NCI-H748 treated with DMSO at 0.1 percent for 48 hours (cell line): ENCODE measurements at places on chromosomes 6 and 20.

GRCh38 chr6:7479801-7480266 lies 61.6 kb upstream of the DSP start:
- DNase-seq = no peak

- DNase-seq = no peak
Measured at GRCh38 chr20:57813509-57814269, 103.9 kb upstream of the PMEPA1 start.

GRCh38 chr20:8305449-8305978 lies 173.4 kb downstream of the PLCB1 start:
- peak; percentile 84 for DNase-seq

DNA sequence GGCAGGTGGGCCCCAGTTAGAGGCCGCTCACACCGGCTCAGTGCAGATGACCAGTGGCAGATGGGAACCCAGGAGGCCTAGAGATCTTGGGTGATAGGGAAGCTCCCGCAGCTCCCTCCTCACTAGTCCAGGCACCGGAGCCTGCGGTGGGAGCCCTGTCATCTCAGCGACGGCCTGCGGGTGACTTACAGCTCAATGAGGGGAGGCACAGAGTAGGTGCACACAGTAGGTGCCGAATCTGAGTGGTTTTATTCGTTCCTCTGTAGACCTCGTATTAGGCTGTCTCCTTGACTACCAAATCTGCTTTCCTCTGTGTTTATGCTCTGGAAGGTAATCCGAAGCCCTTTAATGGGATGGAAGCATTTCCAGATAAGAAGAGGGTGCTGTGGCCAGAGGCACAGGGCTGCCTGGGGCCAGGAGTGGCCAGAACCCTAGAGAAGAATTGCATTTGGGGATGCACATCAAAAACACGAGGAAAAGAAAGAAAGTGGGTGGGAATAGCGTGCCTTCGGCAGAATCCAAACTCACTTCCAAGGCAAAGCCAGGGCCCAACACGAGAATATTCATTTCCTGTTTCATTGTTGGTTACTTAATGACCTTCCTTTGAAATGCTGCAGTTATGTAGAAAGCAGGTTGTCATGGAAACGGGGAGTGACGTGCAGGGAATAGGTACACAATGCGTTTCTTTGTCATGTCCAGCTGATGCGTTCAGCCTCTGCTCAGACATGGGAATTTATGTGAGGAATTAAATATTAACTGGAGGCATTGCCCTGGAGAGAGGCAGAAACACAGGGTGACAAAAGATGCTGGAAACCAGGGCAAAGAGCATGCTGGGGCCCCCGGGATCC lies 24.7 kb downstream of the MYT1 start:
- DNase-seq = peak; percentile 85

DNA sequence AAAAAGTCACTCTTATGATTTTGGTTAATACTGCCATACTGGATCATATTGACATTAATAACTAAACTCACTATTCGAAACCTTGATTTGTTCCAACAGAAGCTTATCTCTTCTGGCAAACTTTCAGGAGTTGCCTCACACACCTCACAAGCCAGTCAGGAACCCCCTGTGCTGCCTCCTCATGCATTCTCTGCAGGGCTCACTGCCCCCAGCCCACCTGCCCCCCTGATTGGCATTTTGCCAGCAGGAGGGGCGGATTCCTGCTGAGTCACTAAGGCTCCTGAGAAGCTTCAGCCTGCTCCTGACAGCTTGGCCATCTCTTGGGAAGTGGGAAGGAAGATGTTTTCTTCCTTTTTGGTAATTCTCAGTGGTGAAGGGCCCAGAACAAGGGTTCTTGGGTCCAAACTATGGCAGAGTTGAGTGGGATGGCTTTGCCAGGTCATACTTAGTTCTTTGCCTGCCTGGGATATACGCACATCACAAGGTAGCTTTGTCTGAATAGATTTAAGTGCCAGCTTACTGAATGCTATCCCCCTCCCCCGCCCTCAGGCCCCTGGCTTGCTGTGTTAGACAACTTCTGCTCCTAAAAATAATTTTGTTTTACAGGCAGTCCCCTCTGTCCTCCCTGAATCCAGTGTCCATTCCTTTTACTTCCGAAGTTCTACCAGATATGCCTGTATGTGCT lies 31.4 kb downstream of the SLC35F1 start:
- DNase-seq = no peak
